ENCODE measurements at places on chromosomes 7 and 10.
A peak's percentile ranks its signal among the peaks of the same experiment; 100 is the strongest.

- DNase-seq: peak; percentile 64
Observed at GRCh38 chr10:85864173-85864549, 502.4 kb downstream of the GRID1 start.

GRCh38 chr7:135185471-135186260, 15.2 kb upstream of the CYREN start:
- no peak for DNase-seq

GRCh38 chr7:143978585-143978984, 21.5 kb upstream of the OR6B1 start:
- no peak for DNase-seq

DNA sequence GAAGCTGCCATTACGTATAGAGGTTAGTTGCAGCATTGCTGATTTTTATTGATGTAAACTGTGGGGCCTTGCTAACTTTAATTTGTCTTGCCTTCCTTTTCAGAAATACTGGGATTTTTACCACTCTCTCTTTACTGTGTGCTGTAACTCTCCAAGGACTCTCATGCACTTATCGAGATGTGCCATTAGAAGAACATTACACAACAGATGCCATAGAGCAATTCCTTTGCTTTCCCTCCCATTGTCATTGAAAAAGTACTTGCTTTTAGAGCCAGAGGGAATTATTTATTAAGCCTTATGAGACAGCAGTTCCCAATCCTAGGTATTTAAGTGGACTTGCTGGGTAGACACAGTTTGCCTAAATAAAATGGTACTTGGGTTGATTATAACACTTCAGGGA, 51.7 kb downstream of the ASB4 start:
- no peak for DNase-seq

DNA sequence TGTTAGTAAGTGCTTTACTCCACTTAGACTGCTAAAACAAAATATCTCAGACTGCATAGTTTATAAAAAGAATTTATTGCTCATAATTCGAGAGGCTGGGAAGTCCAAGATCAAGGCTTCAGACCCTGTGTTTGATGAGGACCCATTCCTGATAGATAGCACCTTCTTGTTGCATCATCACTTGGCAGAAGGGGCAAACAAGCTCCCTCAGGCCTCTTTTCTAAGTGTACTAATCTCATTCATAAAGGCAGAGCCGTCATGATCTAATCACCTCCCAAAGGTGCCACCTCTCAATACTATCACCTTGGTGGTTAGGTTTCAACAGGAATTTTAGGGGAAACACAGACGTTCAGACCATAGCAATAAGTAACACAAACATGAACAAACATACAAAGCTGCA, 55.4 kb downstream of the CRPPA start:
- no peak for DNase-seq

DNA sequence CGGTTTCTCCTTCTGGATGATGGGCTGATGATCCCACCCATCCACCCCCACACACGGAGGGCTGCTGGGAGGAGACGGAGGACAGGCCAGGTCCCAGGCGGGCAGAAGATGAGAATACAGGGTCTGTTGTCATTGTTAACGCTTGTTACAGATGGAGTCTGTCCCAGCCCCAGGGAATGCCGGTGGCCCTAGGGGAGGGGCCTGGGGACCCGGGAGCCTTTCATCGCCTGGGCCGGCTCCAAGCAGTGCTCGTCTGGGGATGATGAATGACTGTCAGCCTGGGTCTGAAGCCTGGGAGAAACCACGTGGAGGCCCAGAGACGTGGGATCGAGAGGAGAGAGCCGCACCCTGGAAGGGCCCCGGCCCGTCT, 69.2 kb downstream of the UNCX start:
- DNase-seq: no peak

- DNase-seq: no peak
Observed at GRCh38 chr10:58210160-58210559, 57.5 kb downstream of the IPMK start.

- no peak for DNase-seq
Observed at GRCh38 chr10:72019085-72019876, 55.1 kb downstream of the CHST3 start.
